Activated CD8-positive, alpha-beta memory T cell treated with anti-CD3 and anti-CD28 coated beads, Interleukin-2, amount 50 U/mL, for 48 hours (primary cell): ENCODE measurements at places on chromosomes 6 and 20.

GRCh38 chr6:111862314-111862713 is 10.9 kb downstream of the FYN start:
- DNase-seq = no peak

GRCh38 chr20:5056801-5057599 is 55.7 kb upstream of the SLC23A2 start:
- peak; percentile 75 for DNase-seq

DNA sequence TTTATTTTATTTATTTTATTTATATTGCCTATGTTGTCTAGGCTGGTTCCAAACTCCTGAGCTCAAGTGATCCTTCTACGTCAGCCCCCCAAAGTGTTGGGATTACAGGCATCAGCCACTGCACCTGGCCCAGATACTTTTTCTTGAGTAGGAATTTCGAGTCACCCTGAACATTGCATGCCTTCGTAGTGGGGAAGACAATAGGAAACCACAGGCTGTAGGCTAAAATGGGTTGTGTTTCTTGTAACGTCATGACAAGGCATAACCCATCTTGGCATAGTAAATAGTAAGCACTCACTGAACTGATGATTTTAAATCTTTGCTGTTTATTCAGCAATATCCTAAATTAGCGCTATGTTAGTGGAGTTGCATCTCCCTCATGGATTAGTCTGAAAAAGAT is 34.9 kb downstream of the PTPN1 start:
- DNase-seq = no peak

- DNase-seq = no peak
Measured at GRCh38 chr6:119269266-119270103, 80.1 kb downstream of the MAN1A1 start.

GRCh38 chr20:21509597-21510371 is 4.1 kb downstream of the NKX2-2 start:
- DNase-seq = peak; percentile 62

GRCh38 chr6:150207931-150208570 is 65.2 kb downstream of the PPP1R14C start:
- DNase-seq = no peak

- DNase-seq = no peak
Measured at GRCh38 chr6:123681957-123682462, 45.3 kb upstream of the TRDN start.

GRCh38 chr6:135537741-135538301 is 40.3 kb upstream of the AHI1 start:
- DNase-seq = peak; percentile 61

GRCh38 chr20:9454791-9455190 is 59.6 kb upstream of the LAMP5 start:
- no peak for DNase-seq

GRCh38 chr6:126665551-126665950 is 325.6 kb downstream of the CENPW start:
- no peak for DNase-seq

GRCh38 chr20:11155156-11155756 is 481.5 kb upstream of the JAG1 start:
- DNase-seq = no peak

GRCh38 chr6:169738204-169738975 is 13.0 kb downstream of the DYNLT2 start:
- no peak for DNase-seq

DNA sequence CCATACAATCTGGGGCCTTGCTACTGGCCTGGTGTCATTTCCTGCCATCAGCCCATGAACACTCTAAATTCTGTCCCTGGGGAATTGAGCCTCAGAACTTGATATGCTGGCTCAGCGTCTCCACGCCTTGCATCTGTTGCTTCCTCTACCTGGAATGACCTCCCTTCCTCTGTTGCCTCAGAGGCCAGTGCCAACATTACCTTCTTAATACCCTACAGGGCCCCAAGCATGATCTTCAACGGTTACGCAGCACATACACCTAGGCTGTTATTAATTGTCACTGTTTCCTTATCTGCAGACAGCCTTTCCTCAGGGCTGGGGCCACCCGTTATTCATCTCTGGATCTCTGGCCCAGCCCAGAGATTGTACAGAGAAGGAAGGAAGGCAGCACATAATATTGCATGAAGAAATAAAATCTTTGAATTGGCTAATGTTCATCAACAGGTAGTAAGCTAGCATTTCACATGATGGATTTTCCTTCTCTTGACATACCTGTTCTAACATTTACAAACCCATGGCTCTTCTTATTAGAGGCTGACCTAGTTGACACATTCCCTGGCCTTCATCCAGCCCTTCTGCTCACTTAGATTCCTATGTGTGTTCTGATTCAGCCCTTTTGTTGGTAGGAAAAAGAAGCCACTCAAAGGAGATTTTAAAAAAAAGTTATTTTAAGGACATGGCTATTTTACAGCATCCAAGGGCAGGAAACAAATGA is 8.4 kb upstream of the RNF182 start:
- DNase-seq = no peak

- peak; percentile 84 for DNase-seq
Measured at GRCh38 chr6:26183581-26184366, 96.5 kb downstream of the HFE start.

- DNase-seq = no peak
Measured at GRCh38 chr6:108621117-108621516, 60.4 kb downstream of the FOXO3 start.

- DNase-seq = no peak
Measured at GRCh38 chr6:156848533-156848932, 71.4 kb downstream of the ARID1B start.

DNA sequence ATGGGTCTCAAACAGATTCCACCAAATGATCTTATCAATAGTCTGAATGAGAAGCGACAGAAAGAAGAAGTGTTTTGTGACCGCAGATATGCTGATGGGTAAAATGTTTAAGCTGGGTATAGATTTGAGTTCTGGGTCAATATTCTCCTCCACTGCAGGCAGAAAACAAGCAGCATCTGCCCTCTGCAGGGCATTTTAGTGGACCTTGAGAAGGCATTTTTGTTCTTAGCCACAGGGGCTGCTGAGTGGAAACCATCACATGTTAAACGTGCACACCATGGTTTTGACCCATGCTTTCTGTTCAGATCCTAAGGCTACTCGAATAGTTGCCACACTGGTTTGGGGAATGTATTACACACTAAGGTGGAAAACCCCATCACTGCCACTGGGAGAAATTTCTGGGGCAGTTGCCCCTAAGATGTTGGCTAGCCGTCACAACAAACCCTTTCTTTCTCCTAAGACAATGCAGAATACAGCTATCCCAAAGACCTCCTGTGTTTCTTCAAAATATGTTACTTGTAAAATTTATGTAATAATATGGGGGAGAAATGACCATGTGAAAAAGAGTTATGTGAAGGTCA is 5.5 kb downstream of the POU3F2 start:
- no peak for DNase-seq

DNA sequence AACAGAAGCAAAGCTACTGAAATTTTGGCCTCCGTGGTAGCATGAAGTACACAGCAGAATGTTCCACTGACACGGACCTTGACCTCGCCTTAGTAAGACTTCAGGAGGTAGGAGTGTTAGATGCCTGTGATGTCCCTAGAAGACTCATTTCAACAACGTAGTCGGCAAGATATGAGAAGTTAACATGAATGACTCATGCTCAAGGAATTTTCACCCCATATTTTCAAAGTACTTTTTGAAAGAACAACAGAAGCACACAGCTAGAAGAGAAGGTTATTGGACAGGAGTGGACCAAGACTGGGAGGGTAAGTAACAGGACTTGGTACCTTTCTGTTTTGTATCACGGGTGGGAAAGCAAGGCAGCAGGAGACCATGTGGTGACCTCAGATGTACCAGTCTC is 78.0 kb downstream of the DZANK1 start:
- no peak for DNase-seq

DNA sequence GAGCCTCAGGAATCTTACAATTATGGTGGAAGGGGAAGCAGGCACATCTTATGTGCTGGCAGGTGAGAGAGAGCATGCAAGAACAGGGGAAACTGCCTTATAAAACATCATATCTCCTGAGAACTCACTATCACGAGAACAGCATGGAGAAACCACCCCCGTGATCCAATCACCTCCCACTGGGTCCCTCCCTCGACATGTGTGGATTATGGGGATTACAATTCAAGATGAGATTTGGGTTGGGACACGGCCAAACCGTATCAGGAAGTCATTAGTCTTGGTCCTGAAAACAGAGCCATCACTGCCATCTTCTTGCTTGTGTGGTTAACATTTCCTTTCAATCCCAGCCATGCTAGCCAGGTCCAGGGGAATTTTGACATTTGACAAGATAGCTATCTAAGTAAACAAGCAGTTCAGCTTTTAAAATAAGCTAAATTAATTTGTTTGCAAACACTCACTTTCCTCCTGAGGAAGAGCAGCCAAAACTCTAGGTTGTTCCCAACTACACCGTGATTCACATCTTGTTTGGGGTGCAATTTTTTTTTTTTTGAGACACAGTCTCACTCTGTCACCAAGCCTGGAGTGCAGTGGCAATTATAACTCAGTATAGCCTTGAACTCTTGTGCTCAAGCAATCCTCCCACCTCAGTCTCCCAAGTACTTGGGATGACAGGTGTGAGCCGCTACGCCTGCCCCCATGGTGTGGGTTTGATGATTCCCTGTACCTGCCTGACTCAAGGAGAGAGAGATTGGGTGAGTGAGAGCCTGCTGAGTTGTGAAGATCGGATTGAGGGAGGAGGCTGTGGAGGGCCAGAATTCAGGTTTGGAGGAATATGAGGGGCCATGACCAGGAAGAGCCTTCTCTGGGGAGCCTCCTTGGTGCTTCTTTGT is 13.0 kb upstream of the PPP1R14C start:
- no peak for DNase-seq

GRCh38 chr6:156862711-156863110 is 85.5 kb downstream of the ARID1B start:
- DNase-seq = no peak

DNA sequence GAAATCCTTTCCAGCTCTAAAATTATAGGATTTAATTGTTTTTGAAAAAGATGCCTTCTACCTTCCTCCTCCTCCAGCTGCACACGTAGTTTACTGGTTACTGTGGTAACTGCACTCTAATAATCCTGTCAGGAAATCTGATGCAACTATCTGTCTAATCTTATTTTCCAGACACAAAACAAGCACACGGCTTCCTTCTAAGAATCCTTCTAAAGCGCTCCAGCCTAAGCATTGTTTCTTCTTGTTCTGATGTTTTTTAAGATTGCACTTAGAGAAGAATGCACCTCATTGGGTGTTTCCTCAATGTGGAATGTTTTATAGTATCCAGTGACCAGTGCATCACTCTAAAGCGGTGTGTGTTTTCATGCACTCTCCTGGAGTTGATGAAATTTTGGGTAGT is 63.6 kb downstream of the CARMIL1 start:
- no peak for DNase-seq

GRCh38 chr6:116439522-116440051 is 21.6 kb upstream of the CALHM6 start:
- DNase-seq = no peak

DNA sequence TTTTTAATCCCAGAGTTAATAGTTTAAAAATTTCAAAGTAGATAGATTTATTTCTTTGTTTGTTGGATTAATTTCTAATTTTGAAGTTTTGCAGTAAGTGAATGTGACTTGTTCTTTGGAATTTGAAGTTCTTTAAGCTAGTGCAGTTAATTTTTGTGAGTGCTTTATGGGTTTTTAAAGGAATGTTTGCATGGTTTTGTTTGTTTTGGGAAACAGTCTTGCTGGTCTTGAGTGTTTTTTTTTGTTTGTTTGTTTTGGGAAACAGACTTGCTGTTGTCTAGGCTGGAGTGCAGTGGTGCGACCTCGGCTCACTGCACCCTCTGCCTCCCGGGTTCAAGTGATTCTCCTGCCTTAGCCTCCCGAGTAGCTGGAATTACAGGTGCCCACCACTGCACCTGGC is 9.5 kb downstream of the PANK2 start:
- DNase-seq = peak; percentile 20

DNA sequence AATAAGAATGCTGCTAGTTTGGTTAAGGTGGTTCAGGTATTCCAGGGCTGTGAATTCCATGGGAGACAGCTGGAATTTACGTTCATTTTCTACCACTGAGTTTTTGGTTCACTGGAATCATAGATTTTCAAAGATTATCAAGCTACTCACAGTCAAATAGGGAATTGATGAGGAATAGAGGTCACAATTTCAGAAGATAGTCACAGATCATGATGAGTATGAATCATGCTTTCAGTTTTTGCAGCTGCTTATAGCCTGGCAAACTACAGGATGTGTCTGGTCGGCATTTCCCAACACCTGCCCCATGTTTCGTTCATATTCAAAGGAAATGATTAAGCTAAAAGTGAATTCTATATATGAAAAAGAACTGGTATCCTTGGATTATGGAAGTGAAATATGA is 58.7 kb downstream of the BCKDHB start:
- no peak for DNase-seq

DNA sequence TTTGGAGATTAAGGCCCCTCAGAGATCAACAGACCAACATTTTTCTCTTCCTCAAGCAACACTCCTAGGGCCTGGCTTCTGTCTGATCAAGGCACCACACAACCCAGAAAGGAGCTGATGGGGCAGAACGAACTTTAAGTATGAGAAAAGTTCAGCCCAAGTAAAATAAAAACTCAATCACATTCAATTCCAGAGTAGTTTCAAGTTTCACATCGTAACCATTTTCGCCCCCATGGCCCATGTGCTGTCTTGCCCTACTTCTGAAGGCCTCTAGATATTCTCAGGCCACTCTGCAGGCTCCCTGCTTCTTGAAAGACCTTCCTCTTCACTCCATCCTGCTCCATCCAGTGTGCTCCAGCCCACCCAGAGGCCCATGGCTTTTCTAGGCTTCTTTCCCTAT is 4.2 kb downstream of the IL17A start:
- DNase-seq = no peak
